ENCODE measurements at places on chromosomes 12 and 14.

GRCh38 chr12:117069101-117069797 lies 30.0 kb downstream of the TESC start:
- DNase-seq, result no peak

GRCh38 chr14:61573321-61573720 lies 122.0 kb upstream of the HIF1A start:
- DNase-seq, result no peak

GRCh38 chr14:95733212-95733611 lies 19.3 kb upstream of the TCL1A start:
- DNase-seq, result no peak

GRCh38 chr12:94832780-94833681 lies 170.5 kb downstream of the NDUFA12 start:
- no peak for DNase-seq

Data from RWPE2 (cell line).